ENCODE measurements at places on chromosomes 11 and 22.

DNA sequence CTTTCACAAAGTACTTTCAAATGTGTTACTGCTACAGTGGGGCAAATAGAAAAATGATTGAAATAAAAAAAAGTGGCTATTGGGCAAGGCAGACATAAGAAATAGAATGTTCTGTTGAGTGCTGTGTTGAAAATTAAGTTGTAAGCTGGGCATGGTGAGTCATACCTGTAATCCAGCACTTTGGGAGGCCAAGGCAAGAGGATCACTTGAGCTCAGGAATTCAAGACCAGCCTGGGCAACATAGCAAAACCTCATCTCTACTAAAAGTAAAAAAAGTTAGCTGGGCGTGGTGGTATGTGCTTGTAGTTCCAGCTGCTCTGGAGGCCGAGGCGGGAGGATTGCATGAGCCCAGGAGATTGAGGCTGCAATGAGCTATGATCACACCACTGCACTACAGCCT is 26.9 kb upstream of the LDHA start:
- DNase-seq = peak; percentile 26

GRCh38 chr11:28903716-28904115 is 795.5 kb downstream of the METTL15 start:
- DNase-seq = peak; percentile 5

DNA sequence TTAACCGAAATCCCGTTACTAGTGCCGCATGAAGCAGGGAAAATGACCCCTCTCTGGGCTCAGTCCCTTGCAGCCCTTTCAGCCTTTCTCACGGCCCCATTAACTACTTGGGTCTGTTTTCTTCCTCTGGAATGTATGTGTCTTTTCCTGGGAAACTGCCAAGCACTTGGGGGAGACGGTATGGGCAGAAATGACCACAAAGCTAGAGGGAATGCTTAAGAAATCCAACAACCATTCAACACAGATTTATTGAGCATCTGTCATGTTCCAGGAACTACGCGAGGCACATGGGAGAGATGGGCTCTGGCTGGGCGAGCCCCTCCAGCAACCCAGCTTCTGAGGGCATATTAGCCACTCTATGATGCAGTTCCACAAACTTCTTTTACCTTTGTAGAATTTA is 462.6 kb downstream of the BUD13 start:
- no peak for DNase-seq

DNA sequence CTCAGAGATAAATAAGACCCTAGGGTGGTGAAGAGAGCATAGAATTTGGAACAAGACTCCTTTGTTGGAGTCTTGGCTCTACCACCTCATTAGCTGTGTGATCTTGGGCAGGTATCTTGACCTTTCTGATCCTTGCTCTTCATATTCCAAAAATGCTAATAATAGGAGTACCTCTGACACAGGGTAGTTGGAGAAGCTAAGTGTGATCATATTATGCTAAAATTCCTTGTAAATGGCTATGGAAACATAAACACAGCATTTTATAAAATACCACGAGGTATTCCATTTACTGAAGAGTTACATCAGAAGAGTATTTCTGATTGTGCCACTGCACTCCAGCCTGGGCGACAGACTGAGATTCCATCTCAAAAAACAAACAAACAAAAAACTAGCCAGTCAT is 9.4 kb downstream of the PTPRJ start:
- no peak for DNase-seq

DNA sequence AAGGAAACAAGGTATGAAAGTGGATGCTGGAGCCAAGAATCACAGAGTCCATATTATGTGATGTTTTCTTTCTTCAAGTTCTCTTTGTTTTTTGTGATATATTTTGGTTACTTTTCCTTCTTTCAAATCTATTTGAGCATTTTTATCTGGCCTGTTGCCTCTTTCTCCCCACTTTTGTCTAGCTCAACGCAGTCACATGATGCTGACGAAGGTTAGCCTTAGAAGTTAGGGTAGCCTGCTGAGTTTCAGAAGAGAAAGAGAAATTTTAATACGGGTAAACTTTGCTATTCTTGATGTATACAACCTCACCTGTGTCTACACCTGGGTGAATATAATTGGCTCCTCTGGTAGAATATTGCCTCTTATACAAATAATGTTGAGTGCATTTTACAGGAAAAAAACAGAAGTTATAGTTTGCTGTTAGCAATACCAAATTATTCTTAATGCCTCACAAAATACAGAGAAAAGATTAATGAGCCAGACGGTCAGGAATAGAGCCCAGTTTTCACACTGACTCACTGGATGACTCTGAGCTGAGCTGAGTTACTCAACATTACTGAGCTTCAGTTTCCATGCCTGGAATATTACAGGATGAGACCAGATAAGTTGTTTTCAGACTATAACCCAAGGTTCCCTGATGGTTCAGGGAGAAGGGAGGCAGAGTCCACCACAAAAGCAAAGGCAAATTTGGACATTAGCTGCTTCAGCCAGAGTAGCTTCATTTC is 161.6 kb upstream of the BDNF start:
- peak; percentile 93 for DNase-seq

DNA sequence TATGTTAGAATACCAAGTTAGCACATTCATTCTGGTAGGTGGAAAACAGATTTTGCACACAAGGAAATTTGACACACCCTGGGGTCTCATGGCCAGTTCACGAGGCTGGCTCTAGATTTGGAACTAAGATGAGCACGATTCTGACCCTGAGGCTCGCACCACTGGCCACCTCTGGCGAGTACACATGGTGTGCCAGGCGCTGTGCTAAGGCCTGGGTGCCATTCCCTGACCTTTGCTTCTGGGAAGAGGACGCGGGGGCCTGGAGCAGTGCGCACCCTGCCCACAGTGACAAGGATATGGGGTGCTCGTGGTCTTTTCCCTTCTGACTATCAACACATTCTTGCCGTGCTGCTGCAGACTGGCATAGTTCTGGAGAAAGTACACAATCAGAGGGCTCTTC is 29.5 kb upstream of the DMC1 start:
- DNase-seq = no peak

- DNase-seq = peak; percentile 32
Measured at GRCh38 chr11:58395581-58395980, 11.1 kb downstream of the OR5B3 start.

DNA sequence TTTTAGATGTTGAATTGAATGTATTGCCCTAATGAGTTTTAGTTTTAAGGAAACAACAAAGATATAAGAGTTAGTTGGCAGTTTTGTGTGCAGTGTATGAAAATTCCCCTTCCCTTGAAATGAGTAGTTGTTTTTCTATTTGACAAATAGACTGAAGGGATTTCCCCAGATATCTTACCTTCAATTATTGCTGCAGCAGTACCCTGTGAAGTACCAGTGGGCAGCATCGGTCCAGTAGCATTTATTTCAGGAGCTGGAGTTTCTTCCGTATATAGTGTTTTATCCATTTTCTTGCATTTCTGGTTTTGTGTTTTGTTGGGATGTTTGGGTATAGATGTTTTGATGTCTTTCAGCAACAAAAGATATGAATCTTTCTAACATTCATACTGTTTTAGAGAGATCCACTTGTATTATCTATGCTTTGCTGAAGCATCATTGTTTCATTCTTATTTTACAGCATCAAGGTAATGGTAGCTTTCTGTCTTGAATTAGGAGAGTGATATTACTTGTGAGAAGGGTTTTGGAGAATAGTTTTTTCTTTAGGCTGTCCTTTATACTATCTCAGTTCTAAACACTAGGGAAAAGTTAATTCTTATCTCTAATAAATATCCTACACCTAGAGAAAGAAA is 7.4 kb downstream of the KMT2A start:
- DNase-seq = no peak

GRCh38 chr22:18970176-18970947 is 34.3 kb upstream of the PRODH start:
- DNase-seq = no peak

- no peak for DNase-seq
Measured at GRCh38 chr22:35984183-35985175, 44.1 kb downstream of the RBFOX2 start.

- no peak for DNase-seq
Measured at GRCh38 chr11:79189055-79189454, 251.8 kb downstream of the TENM4 start.

- DNase-seq = no peak
Measured at GRCh38 chr22:32333141-32333768, 24.4 kb upstream of the RFPL3 start.

- no peak for DNase-seq
Measured at GRCh38 chr22:19203834-19204233, 25.3 kb upstream of the SLC25A1 start.

DNA sequence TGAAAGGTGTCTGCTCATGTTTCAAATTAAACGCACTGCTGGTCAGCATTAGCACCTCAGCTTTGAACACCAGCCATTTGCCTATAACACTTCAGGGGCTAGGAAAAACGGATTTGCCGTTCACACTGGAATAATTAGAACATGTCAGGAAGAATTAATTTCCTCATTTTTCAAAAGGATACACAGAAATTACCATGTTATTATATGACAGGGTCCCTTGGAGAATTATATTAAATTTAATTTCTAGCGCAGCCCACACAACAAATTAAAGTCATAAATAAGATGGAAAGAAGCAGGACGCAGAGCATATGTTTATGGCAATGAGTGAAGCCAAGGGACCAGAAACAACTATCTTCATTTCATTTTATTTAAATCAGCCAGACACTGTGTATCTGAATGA is 83.8 kb upstream of the SOX6 start:
- DNase-seq = no peak

GRCh38 chr11:130217133-130218031 is 57.8 kb downstream of the ST14 start:
- no peak for DNase-seq

DNA sequence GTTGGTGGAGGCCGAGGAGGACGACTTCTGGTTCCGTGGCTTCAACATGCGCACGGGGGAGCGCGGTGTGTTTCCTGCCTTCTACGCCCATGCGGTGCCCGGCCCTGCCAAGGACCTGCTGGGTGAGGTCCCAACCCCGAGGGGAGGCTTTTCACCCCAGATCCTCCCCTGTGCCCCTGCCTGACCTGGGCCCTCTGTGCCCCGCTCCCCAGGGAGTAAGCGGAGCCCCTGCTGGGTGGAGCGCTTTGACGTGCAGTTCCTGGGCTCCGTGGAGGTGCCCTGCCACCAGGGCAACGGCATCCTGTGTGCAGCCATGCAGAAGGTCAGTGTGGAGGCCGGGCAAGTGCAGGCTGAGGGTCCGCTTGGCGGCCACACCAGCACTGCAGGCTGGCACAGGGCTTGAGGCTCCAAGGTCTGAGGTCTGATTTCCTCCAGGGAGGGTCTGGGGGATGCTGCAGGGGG is 5.1 kb downstream of the MAPK8IP2 start:
- no peak for DNase-seq

DNA sequence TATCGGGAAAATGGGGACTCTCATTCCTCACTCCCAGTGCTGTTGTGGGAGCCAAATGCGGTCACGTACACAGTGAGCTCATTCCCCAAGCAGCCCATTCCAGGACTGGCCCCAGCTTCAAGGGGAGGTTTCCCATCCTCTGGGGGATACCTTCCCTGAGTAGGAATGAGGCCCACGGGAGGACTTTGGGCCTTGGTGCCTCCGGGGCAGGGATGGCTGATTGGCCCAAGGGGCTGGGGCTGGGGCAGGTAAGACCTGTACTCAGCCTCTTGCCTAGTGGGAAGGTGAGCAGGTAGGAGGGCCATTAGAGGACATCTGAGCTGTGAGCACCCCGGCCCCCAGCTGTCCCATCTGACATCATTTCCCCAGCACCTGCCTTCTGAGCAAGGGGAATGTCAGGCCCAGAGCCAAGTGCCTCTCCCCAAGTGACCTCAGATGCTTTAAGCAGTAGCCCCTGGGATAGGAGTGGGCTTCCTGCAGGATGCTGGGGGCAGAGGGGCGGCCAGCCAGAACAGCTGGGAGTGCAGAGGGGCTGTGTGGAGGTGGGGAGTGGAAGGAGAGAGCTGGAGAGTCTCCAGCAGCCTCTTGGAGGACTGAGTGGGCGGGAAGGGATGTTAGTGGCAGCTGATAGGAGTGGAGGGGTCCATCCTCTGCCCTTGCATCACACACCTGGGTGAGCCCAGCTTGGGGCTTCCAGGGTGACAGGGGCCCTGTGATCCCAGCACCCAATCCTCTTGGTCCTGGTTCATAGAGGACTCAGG is 58.4 kb downstream of the CD82 start:
- DNase-seq = no peak

DNA sequence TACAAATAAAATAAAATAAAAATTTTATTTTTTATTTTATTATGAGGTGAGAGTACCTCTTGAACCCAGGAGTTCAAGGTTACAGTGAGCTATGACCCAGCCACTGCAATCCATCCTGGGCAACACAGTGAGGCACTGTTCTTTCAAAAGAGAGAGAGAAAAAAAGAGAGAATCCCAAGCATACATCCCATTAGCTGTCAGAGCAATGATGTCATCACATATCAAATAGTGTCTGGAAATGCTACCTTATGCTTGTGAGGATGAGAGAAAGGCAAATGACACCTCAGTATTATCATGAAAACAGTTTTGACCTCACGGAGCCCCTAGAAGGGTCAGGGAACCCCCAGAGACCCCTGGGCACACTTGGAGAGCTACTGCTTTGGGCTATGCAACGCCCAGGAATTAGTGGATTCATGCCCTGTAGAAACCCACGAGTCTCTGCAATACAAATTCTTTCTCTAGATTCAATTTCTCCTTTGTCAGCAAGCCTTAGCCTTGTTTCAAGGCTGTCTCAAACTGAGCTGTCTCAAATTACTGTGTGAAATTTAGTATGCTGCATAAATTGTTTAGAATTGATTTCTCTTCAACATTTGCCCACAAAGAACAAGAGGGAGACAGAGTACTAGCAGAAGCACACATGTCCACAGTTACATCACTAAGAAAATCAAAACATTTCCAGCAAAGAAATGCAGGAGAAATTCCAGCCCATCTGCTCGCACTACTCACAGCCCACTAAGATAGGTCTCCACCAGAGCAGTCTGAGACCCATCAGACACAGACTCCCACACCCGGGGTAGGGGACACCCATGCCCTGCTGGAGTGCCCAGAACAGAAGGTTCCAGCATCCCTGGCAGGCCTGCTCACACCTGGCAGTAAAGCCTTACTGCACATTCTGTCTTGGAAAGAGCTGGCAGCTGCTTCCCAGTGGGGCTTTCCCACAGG is 18.1 kb downstream of the DGCR2 start:
- no peak for DNase-seq

DNA sequence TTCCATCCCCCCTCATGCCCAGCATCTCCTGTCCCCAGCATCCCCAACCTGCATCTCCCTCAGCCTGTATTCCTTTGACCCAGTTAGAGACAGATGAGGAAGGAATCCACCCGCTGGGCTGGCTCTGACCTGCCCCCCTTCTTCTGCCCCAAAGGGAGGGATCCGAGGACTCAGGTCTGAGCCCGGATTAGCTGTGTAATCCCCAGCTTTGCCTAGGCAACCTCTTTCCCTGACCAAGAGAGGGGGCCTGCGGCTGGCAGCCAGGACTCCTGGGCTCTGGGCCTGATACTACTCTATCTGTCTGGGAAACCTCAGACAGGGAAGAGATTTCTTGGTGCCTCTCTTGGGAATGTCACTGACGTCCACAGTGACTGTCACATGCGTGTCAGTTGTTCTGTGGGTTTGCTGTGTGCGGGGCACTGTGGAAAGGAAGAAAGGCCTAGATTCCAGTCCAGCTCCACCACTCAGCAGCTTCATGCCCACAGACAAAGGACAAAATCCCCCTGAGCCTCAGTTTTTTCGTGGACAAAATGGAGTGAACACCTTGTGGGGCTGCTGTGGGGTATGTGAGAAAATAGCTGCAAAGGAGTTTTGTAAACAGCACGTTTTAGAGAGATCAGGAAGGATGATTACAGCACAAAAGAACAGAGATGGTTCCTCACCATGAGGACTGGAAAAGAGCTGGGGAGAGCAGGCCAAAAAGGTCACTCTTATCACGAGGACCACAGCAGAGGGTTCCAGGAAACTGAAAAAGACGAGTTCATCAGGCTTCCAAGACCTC is 1.3 kb upstream of the NDUFV1 start:
- DNase-seq = no peak

GRCh38 chr11:125504580-125504979 is 8.5 kb upstream of the FEZ1 start:
- DNase-seq = no peak
